ENCODE measurements at places on chromosomes 3 and 15.
A peak's percentile ranks its signal among the peaks of the same experiment; 100 is the strongest.

DNA sequence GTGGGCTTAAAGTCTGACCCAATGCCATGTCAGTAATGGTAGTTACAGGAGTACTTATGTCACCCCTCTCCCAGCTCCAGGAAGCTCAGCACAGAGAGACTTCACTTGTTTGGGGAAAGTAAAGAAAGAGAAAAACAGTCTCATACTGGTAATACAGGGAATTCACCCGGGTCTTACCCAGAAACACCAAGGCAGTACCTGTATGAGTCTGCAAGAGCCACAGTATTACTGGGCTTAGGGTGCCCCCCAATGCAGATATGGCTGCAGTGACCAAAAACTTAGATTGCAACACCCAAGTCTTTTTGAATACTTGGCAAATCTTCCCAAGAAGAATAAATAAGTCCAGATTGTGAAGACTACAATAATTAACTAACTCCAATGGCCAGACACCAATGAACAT is 622.1 kb downstream of the IGSF11 start:
- no peak for DNase-seq

GRCh38 chr3:39110041-39110639 is 2.7 kb downstream of the TTC21A start:
- DNase-seq, result no peak

GRCh38 chr3:59595830-59596229 is 546.0 kb upstream of the CFAP20DC start:
- no peak for DNase-seq

GRCh38 chr3:62169906-62170660 is 203.3 kb downstream of the FEZF2 start:
- no peak for DNase-seq

DNA sequence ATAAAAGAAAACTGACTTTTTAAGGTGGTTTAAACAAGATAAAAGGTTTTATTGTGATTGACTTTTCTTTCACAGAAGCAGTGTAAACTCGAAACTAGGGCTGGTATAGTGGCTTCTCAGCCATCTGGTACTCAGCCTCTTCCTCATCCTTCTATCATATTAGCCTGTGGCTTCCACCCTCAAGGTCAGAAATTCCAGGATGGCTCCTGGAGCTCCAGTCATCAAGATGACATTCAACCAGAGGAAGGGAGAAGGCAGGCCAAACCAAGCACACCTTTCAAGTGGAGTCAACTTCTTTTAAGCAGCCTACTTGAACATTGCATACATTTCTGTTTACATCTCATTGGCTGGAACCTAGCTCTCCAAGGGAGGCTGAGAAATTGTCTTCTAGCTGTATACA is 1.3 kb upstream of the MESD start:
- DNase-seq, result no peak

DNA sequence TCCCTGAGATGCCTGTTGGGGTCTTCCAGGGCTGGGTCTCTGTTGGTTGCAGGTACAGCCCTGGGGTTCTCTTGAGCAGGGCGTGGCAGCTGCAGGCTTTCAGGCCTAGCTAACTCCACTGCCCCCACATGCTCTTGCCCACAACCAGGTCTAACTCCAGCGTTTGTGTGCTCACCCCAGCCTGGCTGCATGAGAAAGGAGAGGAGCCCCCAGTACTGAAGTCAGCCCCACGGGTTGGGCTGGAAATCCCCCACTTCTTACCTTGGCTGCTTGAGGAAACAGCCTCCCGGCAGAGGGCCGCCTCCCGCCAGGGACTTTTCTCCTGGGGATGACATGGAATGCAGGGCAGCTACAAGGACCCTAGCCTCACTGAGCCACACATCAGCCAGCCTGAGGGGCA is 16.7 kb upstream of the DLL4 start:
- DNase-seq, result no peak

GRCh38 chr3:73586190-73586589 is 38.6 kb downstream of the PDZRN3 start:
- no peak for DNase-seq

DNA sequence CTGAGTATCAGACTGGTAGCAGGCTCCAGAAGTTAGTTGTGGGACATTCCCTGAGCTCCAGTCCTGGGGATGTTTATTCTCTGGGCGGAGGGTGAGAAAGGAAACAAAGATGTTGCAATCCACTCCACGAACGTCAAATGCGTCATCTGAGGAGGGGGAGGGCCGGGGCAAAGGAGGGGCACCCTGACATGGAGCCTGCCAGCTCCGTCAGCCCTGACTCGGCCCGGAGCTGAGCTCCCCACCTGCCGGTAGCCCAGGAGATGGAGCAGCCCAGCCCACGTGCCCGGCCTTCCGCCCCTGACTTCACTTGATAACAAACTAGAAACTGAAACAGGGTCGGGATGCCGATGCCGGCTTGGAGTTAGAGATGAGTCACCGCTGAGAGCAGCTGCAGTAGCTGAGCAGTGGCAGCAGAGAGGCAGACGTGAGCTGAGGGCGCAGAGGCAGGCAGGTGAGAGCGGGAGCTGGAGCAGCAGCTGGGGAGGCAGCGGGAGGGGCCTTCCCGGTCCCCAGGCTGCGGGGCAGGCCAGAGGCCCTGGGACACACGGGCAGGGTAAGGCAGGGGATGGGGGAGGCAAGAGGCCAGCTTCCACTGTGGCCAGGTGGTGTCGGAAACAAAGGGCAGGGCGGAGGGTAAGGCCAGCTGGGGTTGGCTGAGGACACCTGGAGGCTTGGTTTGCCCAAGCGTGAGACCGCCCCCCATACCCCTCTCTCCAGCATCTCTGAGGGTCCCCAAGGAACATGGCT is at the start of gene ISG20:
ISG20 (plus strand) TSS at position 391 of the 747 bp plus-strand sequence; CDS start at position 742, 351 bp downstream.
- DNase-seq, result no peak

- DNase-seq, result no peak
These were observed 29.7 kb downstream of the LRCH3 start for GRCh38 chr3:197820550-197821335.

DNA sequence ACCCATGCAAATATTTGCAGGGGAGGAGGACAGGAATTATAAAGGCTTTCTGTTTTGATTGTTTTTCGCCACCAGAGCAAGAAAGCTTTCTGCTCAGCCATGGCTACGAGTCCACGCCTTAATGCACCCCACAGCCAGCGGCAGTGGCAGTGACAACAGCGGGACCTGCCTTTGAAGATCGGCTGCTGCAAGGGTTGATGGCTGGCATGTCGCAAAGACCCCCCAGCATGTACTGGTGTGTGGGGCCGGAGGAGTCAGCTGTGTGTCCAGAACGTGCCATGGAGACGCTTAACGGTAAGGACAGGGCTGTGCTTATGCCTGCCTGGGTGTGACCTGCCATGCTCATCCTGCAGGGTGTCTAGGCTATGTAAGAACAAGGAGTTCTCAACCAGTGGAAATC is 5.3 kb downstream of the LRRK1 start:
- DNase-seq, result no peak

DNA sequence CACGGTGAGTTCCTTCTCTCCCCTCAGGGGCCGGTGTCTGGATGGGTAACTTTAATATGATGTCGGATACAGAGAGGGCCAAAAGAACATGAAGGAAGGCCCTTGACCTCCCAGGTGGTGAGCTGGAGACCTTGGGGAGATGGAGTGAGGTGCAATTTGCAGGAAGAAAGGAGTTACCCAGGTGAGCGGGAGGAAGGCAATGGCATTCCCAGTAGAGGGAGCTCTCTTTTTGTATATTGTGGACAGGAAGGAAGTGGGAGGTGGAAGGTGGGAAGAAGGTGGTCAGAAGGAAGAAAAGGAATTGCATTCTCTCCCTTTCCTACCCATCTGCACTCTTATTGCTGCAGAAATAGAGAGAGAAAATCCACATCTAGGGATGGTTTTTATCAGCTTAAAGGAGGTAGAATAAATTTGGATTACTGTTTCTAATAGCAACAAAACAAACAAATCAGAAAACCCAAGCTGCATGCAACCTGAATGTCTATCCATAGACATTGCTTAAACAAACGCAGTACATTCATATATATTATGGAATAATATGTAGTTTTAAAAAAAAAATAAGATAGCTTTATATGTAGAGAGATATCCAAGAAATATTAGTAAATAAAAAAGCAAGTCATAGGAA is 169.0 kb upstream of the TSC22D2 start:
- DNase-seq, result peak; percentile 30

GRCh38 chr3:77026904-77027634 is 12.8 kb upstream of the ROBO2 start:
- DNase-seq, result no peak

DNA sequence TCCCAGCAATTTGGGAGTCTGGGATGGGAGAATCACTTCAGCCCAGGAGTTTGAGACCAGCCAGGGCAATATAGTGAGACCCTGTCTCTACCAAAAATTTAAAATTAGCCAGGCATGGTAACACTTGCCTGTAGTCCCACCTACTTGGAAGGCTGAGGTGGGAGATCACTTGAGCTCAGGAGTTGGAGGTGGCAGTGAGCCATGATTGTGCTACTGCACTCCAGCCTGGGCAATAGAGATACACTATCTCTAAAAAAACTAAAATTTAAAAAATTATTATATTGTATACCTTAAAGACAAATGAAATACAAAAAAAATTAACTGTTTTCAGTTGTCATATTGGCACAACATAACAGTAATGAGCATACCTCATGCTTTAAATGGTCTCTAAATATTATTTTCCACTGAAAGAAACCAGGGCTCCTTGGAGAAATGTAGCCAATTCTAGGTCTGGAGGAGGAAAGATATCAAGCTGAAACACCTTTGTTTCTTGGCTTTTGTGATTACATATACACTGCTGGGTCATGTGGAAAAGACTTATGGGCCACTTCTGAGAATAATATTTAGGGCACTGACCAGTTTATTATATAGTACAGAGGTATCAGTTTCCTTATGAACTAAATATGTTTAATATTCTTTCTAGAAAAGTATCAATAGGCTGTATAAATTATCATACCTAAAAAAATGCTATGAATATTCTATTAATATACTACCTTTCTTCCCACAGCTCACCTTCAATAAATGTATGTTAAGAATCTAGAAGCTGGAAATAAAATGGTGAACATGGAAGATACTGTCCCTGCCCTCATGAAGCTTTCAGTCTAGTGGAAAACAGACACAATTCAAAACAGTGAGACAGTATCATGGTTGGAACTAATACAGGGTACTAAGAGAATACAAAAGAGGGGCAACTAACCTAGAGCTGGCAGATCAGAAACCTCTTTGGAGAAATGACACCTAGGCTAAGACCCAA is 119.5 kb downstream of the TMCC1 start:
- DNase-seq, result no peak

DNA sequence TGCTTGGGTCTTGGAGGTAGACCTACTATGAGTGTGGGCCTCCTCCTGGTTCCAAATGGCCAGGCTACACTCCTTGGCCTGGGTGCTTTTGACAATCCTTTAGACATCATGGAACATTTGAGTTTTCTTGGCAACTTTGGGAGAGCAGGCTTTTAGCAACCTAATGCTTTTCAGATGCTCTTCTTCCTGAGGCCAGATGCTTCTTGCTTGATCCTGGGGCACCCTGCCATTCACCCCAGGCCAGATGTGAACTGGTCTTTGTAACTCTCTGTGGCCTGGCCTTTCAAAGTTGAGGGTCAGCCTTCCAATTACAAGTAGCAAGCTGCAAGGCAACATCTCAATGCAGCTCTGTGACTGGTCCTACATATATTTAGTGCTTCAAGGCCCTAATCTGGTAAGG is 40.5 kb downstream of the RTP1 start:
- DNase-seq, result no peak

- no peak for DNase-seq
These were observed 34.5 kb downstream of the ACAA1 start for GRCh38 chr3:38102444-38102814.

DNA sequence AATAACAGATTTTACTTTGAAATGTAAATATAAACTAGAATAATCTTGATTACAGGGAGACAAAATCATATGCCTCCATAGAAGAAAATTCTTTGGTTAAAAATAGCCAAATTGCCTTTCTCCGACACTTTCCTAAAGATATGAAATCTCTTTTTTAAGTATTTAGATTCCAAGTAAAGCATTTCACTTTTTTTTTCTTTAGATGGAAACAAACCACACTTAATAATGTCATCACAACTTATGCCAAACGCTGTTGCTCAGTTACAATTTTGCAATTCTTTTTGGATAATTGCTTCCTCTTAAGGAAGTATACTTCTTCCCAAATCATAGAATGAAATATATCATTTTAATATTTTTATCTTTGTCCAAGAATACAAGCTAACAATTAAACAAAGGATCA is 294.1 kb upstream of the ARL6 start:
- DNase-seq, result no peak

DNA sequence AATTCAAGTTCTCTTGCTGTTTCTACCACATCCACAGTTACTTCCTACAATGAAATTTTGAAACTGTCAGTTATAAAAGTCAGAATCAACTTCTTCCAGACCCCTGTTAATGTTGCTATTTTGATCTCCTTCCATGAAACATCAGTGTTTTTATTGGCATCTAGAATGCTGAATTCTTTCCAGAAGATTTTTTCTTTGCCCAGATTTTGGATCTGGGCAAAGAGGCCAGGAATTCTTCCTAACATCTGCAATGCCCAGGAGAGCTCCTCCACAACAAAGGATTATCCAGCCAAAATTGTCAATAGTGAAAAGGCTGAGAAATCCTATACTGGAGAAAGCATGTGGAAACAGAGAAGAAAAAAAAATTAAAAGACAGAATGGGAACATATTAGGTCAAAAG is 75.5 kb downstream of the SERPINI1 start:
- no peak for DNase-seq

DNA sequence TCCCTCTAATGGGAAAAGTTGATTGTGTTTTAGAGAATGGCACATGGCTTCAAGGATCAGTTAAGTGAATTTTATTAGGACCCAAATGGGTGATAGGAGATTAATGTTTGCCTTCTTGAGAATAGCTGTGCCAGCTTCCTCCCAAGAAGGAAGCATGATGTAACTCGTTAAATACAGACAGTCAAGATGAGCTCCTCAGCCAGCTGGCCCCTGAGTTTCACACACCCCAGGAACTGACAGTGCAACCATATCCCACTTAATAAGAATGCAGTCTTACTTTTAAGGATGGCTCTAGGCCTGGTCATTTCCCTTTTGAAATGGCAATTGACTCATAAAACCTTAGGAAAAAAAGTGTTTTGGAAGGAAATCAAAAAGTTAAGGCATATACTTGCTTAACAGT is 472.8 kb upstream of the KCNMB2 start:
- no peak for DNase-seq

GRCh38 chr3:159144891-159145290 is 343.0 kb downstream of the MFSD1 start:
- no peak for DNase-seq

DNA sequence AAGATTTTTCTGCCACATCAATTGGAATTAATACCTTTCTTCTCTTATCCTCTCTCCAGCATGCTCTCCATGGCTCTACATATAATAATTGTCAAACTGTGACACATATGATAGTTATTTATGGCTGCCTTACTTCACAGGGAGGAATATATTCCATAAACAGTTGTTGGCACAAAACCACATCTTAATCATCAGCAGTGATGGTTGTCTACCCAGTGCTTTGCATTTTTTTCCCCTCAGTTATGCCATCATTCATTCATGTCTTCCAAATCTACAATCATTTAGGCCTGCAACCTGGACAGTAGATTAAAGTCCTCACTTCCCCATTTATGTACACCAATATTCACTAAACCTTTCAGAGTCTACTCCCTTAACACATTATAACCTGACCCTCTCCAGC is 107.7 kb downstream of the THRB start:
- DNase-seq, result no peak

- DNase-seq, result no peak
These were observed 8.2 kb upstream of the ESYT3 start for GRCh38 chr3:138426211-138426610.
